ENCODE measurements at places on chromosomes 6 and 20.

- DNase-seq: no peak
Observed at GRCh38 chr20:32208499-32209154, 947 bp downstream of the POFUT1 start.

DNA sequence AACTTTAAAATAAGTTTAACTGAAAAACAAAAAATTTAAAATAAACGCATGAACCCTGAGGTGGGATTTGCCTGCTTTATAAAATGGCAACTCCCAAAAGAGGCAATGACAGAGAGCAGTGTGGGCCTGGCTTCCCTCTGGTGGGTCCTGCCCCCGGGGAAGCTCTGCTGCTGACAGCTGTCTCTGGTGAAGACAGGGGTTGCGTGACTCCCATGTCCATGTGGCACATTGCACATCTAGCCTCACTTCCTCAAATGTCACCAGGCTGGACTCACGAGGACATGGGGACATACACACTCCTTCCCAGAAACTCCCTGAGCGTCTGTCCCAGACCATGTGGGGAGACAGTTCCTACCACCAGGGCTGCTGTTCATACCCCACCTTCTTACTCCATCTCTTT lies 66.2 kb downstream of the ABHD12 start:
- DNase-seq: no peak

- no peak for DNase-seq
Observed at GRCh38 chr20:36573798-36574365, 485 bp downstream of the TGIF2 start.

DNA sequence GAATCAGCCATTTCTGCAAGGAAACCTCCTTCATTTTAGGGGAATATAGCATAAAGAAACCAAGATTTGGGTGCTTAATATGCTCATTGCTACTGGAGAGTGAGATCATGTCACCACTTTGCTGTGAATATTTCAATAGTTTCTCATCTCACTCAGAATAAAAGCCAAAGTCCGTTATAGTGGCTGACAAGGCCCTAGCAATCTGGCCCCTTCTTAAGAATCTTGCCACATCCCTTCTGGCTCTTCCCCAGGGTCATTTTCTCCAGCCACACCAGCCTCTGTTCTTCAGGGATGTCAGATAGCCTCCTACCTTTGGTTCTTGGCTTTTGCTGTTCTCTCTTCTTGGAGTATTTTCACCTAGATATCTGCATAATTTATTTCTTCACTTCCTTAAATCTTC lies 24.8 kb upstream of the MLIP start:
- DNase-seq: no peak

- DNase-seq: no peak
Observed at GRCh38 chr20:22074635-22075034, 369.2 kb downstream of the PAX1 start.

- no peak for DNase-seq
Observed at GRCh38 chr6:38389875-38390274, 249.9 kb downstream of the BTBD9 start.

- DNase-seq: no peak
Observed at GRCh38 chr6:116557893-116558292, 4.3 kb downstream of the CALHM4 start.

DNA sequence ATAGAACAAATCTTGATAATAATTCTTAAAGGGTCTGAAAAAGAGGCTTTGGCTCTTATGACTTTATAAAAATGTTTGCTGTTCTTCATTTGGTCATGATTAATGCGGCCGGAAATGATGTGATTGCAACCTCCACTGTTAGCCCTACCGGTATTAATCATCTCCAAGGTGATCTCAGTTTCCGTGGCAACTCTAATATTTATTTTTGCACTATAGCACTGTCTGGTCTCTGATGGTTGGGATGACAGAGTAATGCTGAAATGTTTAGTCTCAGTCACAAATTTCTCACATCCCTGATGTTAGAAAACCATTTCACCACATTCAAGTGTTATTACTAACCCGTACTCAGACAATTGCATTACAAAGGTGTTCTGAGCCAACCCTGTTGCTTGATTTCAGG lies 87.4 kb downstream of the TMEM200A start:
- DNase-seq: no peak

DNA sequence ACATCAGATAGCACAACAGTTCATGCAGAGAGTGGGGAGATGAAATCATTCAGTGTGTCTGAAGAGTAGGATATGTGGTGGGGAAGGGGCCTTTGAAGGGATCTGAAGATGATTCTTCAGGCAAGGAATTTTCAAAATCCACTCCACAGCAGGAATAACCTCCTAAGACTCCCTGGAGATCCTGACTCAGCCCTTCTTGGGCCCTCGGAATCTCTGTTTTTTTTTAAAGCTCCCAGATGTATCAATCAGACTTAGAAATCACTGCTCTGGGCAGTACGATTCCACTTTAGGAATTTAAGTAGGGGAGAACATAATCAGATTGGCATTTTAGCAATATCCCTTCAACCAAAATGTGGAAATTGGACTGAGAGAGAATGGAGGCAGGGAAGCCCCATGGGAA lies 55.5 kb downstream of the RIOK1 start:
- no peak for DNase-seq

DNA sequence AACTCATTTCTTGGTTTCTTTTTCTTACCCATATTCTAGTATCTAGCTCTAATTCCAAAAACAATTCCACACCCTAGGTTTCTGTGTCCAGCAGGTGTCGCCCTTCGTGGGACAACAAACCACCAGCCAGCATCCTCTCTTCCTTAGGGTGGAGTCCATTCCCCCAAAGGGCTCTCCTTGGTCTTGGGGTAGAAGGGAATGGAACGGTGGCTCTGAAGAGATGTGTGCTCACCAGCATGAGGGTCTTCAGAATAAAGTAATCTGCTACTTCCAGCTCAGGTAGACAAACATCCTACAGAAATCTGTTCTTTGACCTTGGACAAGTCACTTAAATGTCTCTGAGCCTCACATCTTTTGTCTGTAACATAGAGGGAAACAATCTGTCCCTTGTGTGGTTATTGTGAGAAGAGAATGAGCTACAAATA lies 7.2 kb downstream of the HLA-DMB start:
- no peak for DNase-seq

DNA sequence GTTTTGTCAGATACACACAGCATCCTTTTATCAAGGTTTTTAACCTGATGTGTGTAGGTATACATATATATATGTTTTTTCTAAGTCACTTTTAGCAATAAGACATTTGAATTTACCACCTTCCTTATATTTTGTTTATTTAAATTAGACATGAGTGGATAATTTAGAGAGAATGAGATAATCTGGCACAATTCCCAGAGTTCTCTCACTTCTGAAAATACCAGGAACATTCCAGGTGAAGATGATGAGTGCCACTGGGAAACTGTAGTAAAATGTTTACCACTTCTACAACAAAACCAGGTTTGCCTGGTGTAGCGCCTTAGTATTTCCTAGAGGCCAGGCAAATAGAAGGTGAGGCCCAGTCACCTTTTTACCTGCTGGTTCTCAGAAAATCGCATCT lies 189.5 kb downstream of the TMEM242 start:
- DNase-seq: no peak

GRCh38 chr20:6870559-6870958 lies 103.1 kb downstream of the BMP2 start:
- DNase-seq: no peak

GRCh38 chr20:44888226-44889103 lies 3.0 kb downstream of the YWHAB start:
- DNase-seq: no peak

- no peak for DNase-seq
Observed at GRCh38 chr6:11242711-11243110, 10.2 kb upstream of the NEDD9 start.

DNA sequence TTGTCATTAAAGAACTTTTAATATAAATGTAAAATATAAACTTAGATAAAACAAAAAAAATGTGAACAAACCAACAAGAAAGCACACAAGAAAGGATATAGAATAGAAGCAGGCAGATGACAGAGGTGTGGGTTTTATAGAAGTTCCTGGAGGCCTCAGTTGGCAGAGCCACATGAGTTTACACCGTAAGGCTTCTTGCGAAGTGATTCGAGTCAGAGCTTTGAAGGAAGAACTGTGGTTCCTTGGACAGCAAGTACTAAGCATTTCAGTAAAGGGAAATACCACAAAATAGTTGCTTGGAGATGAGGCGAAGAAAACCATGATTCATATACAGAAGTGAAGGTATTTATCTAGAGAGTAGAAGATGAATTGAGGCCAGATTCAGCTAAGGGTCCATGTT lies 207.9 kb upstream of the EYA4 start:
- no peak for DNase-seq

GRCh38 chr6:105507811-105508210 lies 104.9 kb upstream of the PREP start:
- no peak for DNase-seq

DNA sequence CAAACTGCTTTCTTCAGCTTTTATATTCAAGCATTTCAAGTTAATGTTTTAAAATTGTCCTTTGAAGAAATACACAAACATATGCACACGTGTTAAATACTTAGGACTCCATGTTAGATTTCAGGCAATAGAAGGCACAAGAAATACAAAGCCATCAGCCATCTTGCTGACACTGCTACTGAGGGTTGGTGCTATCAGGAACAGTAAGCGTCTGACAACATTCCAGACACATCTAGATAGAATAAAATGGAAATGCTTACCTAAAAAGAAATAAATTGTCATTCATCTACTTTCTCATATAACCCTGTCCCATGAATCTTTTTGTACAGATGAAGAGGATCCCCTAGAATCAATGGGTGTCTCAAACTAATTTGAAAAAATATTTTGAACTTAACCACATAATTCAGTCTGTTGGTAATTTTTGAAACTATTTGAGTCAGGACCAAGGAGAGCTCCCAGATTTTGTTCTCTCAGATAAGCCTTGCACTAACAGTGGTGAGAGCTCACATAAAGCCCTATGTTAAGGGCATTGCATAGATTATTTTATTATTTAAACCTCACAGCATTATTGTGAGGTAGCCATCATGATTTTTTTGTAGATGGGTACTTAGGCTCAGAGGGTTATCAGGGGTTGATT lies 631.1 kb upstream of the POU3F2 start:
- no peak for DNase-seq

- no peak for DNase-seq
Observed at GRCh38 chr6:135527960-135528249, 30.4 kb upstream of the AHI1 start.

DNA sequence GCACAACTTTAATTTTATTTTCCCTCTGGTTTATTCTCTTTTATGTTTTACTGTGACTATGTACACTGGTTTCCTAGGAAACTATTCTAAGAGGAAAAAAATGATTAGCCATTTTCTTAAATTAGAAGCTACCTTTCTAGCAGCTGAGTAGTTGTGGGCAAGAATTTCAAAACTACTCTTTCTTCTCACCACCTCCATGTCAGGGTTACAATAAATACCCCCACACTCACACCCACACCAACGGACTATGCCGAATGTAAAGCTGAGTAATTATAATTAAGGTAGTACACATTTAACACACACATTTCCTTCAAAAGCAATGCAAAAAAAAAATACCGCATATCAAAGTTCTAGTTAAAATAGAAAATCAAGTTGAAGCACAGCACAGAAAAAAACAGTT lies 78.9 kb downstream of the ARHGAP18 start:
- DNase-seq: no peak

- DNase-seq: no peak
Observed at GRCh38 chr6:111653979-111654378, 48.3 kb upstream of the TRAF3IP2 start.

- no peak for DNase-seq
Observed at GRCh38 chr20:20505554-20505953, 137.7 kb downstream of the INSM1 start.

GRCh38 chr20:31602779-31603441 lies 2.2 kb upstream of the ID1 start:
- no peak for DNase-seq

DNA sequence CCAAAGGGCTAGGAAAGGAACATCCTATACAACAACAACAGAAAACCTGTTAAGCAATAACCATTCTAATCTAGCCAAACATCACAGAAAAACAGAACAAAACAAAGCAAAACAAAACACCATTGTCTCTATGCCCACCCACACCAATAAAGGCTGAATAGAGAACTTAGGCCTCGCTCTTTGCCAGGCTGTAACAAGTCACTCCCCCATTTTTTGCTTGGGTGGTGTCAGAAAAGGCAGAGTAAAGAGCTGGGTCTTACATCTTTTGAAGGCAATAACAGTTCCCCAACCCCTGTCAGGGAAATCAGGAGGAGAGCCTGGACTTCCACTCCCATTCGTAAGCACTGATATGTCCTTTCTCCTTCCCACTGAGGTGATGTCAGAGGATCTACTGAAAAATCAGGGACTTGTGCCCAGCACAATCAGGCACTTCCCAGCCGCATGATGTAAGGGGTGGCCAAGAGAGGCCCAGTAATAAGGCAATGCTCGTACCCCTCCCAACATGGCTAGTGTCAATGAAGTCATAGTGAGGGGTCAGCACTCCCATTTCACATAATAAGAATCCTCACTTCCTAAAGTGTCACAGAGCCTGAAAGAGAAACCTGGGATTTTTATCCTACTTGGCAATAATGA lies 31.0 kb downstream of the THEMIS start:
- DNase-seq: no peak

DNA sequence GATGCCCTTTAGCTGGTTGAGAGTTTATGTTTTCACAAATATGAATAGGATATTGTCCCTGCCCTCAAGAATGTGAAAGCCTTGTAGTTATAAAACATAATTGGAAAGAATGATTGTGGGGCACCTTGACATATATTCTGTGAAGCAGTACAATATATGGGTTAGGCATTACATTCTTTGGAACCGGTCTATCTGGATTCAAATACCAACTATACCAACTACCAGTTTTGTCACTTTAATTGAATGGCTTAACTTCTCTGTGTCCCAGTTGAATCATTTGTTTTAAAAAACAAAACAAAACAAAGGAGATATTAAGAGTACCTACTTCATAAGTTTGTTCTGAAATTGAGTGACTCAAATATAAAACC lies 146.5 kb downstream of the TBC1D32 start:
- no peak for DNase-seq

- DNase-seq: no peak
Observed at GRCh38 chr6:169097381-169097959, 156.2 kb downstream of the THBS2 start.

DNA sequence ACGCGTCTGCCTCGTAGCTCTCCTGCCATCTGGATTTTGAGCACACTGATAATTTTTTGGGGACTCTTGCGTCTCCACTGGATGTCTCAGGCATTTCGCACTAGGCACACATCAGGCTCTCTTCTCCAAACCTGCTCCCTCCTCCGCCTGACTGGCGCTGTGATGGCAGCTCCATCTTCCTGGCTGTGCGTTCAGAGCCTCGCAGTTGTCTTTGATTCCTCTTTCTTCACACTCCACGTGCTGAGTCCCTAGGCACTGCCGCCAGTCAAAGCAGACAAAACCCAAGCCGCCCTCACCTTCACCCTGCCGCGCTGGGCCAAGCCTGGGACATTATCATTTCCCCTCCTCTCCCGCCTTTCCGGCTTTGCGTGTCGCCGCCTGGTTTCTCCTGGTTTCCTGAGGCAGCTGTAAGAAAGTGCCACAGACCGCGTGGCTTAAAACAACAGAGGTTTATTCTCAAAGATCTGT lies 778 bp downstream of the PSMG4 start:
- DNase-seq: no peak

DNA sequence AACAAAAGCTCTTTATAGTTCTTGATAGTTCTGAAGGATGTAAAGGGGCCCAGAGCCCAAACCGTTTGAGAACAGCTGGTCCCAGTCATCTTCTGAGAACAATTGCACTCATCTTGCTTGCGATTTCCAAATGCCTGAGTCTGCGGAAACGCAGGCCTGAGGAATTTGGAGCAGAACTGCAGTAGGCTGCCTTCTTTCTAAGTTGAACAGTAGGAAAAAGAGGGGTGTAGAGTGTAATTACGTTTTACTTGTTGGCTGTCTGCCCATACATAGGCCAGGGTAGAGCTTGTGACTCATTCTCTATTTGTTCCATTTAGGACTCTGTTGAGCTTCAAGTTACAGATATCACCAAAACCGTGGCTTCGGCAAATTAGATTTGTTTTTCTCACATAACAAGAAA lies 42.0 kb upstream of the KIF16B start:
- DNase-seq: no peak
